ENCODE measurements at places on chromosomes 16 and 17.

GRCh38 chr16:49663081-49664065, 192.5 kb downstream of the ZNF423 start:
- DNase-seq, result no peak

DNA sequence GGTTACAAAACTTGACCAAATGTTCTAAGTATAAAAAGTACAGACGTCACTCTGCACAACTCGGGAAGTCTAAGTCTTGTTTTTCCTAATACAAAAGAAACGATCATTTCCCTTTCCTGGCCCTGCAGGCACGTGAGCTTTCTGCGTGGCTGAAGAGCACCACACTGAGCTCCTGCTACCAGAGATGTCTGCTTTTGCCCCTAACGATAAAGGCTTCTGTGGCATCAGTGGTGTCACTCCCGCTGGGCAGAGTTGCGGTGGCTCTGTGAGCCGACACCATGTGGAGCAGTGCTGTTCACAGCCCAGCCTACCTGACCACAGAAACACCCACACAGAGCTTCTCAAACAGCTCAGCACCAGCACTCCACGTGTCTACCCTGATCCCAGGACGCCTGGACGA, 20.5 kb downstream of the EMC8 start:
- DNase-seq, result no peak

DNA sequence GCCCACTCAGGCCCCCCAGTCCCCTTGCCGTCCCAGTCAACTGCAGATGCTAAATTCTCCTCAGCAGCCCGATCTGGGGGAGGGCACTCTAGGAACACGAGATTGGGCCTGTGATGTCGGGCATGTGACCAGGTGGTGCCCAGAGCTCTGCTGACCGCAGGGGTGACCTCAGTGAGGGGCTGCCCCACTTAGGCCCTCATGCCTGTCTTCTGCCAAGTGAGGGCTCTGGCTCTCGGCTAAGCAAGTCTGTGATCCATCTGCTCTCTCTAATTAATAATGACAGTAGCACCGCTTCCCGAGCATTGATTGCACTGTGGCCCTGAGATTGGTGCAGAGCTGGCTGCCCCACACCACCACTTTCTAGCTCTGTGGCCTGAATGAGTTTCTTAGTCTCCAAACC, 138.8 kb downstream of the MRM1 start:
- no peak for DNase-seq

- DNase-seq, result no peak
Measured at GRCh38 chr17:74452841-74453661, 13.4 kb upstream of the CD300A start.

GRCh38 chr16:11181242-11181898, 74.6 kb downstream of the SOCS1 start:
- no peak for DNase-seq

DNA sequence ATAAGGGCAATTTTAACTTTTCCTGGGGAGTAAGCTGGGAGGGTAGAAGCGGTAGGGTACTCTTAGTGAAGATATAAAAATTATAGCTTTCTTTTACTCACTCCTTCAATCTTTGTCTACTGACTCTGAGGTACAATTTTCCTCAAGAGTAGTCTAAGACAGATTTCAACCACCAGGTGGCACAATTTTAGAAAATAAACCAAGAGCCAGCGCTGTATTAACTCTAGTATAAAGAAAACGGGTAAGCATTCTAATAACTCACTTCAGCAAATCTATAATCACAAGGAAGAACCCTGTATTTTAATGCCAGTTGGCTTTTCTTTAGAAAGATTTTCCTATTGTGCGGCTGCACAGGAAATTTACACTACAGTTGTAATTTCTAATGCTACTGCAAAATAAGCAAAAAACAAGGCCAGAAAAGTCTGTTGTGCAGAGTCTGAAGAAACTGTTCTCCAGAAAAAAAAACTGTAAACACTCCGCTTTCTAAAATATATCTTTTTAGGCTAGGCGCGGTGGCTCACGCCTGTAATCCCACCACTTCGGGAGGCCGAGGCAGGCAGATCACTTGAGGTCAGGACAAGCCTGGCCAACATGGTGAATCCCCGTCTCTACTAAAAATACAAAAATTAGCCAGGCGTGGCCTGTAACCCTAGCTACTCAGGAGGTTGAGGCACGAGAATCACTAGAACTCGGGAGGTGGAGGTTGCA, 1.9 kb downstream of the CMC2 start:
- no peak for DNase-seq

DNA sequence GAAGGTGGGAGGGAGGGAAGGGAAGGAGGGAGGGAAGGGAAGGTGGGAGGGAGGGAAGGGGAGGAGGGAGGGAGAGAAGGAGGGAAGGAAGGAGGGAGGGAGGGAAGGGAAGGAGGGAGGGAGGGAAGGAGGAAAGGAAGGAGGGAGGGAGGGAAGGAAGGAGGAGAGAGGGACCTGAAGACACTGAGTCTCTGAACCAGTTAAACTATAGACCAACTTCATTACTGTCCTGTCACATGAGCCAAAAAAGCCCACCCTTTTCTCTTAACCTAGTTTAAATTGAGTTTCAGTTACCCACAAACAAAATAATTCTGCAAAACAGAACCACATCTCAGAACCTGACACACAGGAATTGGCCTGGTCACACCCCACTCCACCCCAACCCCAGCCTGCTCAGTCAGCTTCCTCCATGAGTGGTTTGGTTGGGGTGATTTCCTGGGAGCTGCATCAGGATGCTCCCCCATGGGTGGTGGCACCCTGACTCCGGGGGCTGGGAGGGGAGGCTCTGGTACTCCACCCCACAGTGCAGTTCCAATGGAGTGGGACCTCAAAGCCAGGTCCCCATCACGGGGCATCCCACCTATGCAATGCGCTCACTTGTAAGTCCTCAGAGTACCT, 4.7 kb upstream of the PRR29 start:
- DNase-seq, result no peak

DNA sequence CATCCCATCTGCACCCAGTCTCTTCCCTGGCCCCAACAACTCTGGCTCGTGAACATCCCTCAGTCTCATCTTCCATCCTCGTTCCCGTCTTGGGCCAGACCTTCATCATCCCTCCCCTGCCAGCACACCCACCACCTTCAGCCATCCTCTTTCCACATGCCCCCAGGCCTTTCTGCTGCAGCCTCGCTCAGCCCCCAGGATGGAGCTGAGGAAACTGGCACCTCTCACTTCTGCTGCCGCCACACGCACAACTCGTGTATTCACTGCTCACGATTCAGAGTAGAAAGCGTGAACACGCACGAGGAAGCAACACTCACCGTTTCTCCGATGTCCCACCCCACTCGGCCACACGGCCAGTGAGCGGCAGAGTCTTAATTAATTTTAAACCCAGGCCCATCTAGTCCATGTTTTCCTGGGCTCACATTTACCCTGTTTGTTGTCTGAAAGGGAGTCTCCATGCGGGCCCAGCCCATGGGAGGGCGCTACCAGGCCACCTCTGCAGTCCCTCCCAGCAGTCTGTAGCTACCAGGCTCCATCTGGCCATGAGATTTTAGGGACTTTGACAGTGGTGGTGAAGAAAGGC, 12.5 kb downstream of the C16orf90 start:
- no peak for DNase-seq

- no peak for DNase-seq
Measured at GRCh38 chr17:6352801-6353560, 81.9 kb downstream of the AIPL1 start.

DNA sequence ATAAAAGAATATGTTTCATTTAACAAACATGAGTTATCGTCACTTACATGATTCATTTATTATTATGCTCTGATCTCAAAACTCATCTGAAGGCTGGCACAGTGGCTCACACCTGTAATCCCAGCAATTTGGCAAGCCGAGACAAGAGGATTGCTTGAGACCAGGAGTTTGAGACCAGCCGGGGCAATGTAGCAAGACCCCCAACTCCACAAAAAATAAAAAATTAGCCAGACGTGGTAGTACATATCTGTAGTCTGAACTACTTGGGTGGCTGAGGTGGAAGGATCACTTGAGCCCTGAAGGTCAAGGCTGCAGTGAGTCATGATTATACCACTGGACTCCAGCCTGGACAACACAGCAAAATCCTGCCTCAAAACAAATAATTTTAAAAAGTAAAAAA, 16.0 kb downstream of the APPBP2 start:
- no peak for DNase-seq

GRCh38 chr17:68290268-68290954, 516 bp downstream of the SLC16A6 start:
- DNase-seq, result no peak

DNA sequence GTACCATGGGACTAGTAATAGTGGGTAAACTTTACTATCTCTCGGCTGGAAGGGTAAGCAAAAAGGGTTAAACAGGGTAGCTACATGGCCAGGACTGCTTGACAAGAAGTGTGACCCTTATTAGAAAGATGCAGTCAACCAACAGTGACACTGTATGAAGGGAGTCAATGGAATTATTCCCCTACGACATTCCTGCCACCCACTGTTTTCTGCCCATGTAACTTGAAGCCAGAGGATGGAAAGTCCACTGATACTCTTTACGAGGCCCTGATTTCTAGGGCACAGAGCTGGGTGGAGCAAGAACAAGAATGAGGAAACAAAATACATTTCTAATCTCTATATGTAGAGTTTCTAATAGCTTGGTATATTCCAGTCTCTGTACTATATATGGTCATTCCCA, 1102.5 kb downstream of the CDH11 start:
- no peak for DNase-seq

DNA sequence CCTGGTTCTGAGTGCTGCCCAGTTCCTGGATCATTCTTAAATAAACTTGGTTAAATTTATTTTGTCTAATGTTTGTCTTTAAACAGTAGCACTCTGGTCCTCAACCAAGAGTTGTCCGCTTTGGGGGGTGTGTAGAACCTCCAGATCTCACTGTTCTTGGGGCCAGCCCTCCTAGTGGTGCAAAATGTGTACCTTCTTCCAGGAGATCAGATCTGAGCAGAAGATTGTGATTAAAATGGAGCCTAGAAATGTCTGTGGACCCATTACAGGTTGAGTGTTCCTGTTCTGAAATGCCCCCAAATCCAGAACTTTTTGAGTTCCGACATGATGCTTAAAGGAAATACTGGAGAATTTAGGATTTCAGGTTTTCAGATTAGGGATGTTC, 46.0 kb upstream of the CLEC18A start:
- no peak for DNase-seq

GRCh38 chr17:7887038-7887481, 1.5 kb upstream of the CHD3 start:
- no peak for DNase-seq

DNA sequence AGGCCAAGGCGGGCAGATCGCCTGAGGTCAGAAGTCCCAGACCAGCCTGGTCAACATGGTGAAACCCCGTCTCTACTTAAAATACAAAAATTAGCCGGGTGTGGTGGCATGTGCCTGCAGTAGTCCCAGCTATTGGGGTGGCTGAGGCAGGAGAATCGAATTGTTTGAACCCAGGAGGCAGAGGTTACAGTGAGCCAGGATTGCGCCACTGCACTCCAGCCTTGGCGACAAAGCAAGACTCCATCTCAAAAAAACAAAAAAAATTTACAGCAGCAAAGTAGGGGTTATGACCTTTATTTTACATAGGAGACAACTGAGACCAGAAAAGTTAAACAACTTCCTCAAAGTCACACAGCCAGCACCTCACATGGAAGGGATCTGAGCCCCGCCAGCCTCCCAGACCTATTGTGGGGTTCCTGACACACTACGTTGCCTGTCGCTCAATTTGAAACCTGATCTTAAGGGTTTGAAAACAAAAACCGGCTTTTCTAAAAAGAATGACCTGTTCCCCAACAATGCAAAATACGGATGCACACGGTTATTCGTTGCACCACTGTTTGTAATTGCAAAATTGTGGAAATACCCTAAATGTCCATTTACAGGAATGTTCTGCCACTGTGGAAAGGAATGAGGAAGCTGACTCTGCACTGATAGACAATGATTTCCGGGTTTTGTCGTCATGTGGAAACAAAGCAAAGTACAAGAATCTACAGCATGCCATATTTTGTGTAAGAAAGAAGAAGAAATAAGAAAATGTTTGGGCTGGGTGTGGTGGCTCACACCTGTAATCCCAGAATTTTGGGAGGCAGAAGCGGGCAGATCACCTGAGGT, 77.2 kb downstream of the CNGB1 start:
- DNase-seq, result no peak
